Endothelial cell (in vitro differentiated cells): ENCODE measurements at places on chromosomes 1 and 21. TPM values are rescaled to one million over a fixed set of nuclear protein-coding genes. Genes with fewer than 3 reads are reported as not detected.

DNA sequence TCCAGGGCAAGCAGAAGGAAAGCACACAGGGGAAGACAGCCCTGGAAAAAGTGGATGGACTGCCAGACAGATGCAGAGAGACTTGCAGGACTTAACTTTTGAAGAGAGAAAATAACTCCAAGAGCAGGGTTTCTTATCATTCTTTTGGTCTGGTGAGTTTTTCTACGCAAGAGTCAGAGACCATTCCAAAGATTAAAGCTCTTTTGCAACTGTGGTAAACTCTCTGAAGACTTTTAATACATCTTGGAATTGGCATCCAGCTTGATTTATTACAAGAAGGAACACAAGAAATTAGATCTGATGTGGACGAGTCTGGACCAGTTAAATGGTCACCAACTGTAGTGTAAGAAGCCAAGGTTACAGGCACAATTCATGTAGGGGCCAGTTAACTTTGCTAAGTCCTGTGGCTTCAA is 153.4 kb downstream of the SIPA1L2 start:
- H3K36me3 ChIP-seq, result peaks cover 36% of the 10 kb centered on the region
- no peak overlapping the region for H3K27ac ChIP-seq
- H3K4me3 ChIP-seq, result peak overlapping the region; percentile 63
- peaks cover 33% of the 10 kb centered on the region for H3K4me1 ChIP-seq

Gene FAM72D
- 3.0 TPM for total RNA-seq

DNA sequence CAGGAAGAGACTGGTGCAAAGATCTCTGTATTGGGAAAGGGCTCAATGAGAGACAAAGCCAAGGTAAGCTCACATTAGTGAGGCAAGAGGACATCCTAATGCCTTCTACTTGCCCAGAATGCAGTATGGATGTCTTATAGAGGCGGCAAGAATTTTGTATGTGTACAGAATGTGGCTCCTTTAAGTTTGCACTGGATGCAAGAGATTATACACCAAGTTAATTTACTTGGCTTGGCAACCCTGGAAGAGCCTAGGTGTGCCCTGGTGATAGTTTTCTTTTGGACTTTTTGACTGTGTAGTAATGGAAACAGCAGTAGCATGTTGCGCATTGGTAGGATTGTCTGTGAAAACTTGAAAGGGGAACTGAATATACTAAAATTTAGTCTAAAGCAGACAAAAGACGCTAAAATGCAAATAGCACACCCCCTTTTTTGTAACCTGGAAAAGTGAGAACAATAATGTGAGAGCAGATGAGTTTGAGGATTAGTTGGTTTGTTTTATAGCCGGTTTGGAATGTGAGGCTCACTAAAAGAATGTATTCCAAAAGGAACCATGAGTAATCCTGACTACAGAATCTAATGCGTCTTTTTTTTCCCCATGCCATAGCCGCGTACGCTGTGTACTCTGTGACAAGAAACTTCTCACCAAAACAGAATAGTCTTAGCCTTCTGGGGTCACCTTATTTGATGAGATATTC is 18.1 kb downstream of the KHDRBS1 start:
- H3K4me3 ChIP-seq, result peak overlapping the region; percentile 15
- DNase-seq, result no peak
- H3K27me3 ChIP-seq, result no peaks in the 10 kb centered on the region
- peaks cover 5% of the 10 kb centered on the region for H3K4me1 ChIP-seq

Gene AGMAT
- total RNA-seq, result 0.18 TPM

GRCh38 chr1:230204842-230205241 is 137.8 kb downstream of the GALNT2 start:
- H3K27me3 ChIP-seq, result no peaks in the 10 kb centered on the region
- peak overlapping the region; percentile 53 for H3K4me3 ChIP-seq

DNA sequence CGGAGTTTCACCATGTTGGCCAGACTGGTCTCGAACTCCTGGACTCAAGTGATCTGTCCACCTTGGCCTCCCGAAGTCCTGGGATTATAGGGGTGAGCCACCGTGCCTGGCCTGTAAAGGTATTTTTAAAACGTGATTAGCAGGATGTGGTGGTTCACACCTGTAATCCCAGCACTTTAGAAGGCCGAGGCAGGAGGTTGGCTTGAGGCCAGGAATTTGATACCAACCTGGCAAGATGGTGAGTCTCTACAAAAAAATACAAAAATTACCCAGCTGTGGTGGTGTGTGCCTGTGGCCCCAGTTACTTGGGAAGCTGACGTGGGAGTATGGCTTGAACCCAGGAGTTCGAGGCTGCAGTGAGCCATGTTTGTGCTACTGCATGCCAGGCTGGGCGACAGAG is 43.3 kb upstream of the SOD1 start:
- no peak overlapping the region for H3K27ac ChIP-seq
- no peaks in the 10 kb centered on the region for H3K4me1 ChIP-seq
- no peak overlapping the region for H3K4me3 ChIP-seq

- peaks cover 13% of the 10 kb centered on the region for H3K27me3 ChIP-seq
- no peaks in the 10 kb centered on the region for H3K36me3 ChIP-seq
- no peak for DNase-seq
- no peak overlapping the region for H3K4me3 ChIP-seq
Observed at GRCh38 chr1:210332719-210333398, 4.2 kb downstream of the HHAT start.

Gene TSACC
- total RNA-seq, result not detected

DNA sequence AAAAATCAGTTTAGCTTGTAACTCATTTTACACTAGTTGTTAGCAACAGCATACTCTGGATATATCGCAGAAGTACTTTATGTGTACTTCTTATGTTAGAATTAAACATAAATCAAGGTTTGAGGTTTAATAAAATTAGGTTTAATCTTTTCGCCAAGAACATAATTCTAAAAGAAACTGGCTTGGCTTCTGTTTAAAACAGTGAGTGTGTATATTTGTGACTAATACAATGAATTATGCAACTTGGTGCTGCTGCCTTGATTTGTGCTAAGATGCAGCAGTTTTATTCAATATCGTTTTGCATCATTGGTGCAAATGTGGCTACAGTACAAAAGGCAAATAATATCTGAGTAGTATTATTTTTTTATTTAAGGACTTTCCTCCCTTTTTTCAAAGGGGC is 44.8 kb downstream of the USP25 start:
- no peaks in the 10 kb centered on the region for H3K36me3 ChIP-seq
- no peak overlapping the region for H3K27ac ChIP-seq
- no peak overlapping the region for H3K4me3 ChIP-seq
- no peak for DNase-seq
- no peaks in the 10 kb centered on the region for H3K27me3 ChIP-seq
- H3K4me1 ChIP-seq, result peaks cover 25% of the 10 kb centered on the region

DNA sequence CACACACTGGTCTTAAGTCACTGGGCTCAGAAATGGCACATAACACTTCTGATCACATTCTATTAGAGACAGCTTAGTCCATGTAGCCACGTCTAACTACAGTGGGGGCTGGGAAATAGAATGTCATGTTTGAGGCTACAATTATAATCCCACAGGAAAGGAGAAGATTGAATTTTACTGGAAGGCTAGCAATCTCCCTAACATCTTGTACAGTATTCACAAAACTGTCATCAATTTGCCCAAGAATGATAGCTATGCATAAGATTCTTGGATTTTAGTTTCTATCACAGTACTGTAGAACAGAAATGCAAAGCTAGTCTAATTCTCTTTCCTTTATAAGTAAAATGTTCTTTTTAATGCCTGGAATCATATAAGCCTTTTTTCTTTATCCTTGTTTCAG is 12.7 kb upstream of the ZMYM6 start:
- H3K36me3 ChIP-seq, result no peaks in the 10 kb centered on the region
- H3K27ac ChIP-seq, result no peak overlapping the region
- H3K4me1 ChIP-seq, result no peaks in the 10 kb centered on the region
- no peaks in the 10 kb centered on the region for H3K27me3 ChIP-seq
- no peak overlapping the region for H3K4me3 ChIP-seq

GRCh38 chr1:28417926-28418637 is 48.5 kb downstream of the PHACTR4 start:
- no peak overlapping the region for H3K4me3 ChIP-seq
- peaks cover 13% of the 10 kb centered on the region for H3K4me1 ChIP-seq
- H3K27me3 ChIP-seq, result no peaks in the 10 kb centered on the region
- H3K27ac ChIP-seq, result no peak overlapping the region
- H3K36me3 ChIP-seq, result peaks cover 3% of the 10 kb centered on the region

Gene FALEC
- total RNA-seq, result 1.2 TPM

DNA sequence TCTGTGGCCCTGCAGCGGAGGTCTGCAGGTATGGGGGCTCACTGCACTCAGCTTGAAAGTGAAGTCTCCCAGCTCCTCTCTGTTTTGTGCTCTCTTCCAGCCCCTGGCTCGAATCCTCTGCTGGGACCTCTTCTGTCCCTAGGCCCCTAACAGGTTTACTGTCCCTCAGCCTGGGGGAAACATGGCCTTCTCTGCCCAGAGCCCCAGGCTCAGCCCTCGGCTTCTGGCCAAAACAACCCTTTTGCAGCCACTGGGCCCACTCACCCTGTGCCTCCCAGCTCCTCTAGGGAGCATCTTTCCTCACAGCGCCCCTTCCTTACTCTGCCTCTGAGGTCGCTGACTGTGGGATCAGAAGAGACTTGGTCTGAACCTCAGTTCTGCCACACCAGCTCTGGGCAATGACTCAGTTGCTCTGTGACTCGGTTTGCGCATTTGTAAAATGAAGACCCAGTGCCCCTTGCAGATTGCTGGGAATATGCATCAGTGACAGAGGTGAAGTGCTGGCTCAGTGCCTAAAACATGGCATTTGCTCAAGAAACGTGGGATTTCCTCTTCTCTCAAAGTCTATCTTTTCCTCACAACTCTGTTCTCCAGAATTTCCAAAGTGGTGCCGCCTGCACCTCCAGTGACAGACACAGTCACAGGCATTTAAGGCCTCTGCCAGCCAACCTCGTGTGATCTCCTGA is 26.5 kb upstream of the TENT5C start:
- H3K4me1 ChIP-seq, result peaks cover 4% of the 10 kb centered on the region
- peaks cover 6% of the 10 kb centered on the region for H3K36me3 ChIP-seq
- DNase-seq, result no peak
- H3K27me3 ChIP-seq, result peaks cover 12% of the 10 kb centered on the region

Gene PLA2G2A
- not detected for total RNA-seq

- peaks cover 9% of the 10 kb centered on the region for H3K27me3 ChIP-seq
- peaks cover 84% of the 10 kb centered on the region for H3K4me1 ChIP-seq
- H3K4me3 ChIP-seq, result peak overlapping the region; percentile 39
- peaks cover 39% of the 10 kb centered on the region for H3K36me3 ChIP-seq
Observed at GRCh38 chr1:33342041-33342723, 21.3 kb upstream of the A3GALT2 start.

Gene SPRR2G
- total RNA-seq, result not detected

DNA sequence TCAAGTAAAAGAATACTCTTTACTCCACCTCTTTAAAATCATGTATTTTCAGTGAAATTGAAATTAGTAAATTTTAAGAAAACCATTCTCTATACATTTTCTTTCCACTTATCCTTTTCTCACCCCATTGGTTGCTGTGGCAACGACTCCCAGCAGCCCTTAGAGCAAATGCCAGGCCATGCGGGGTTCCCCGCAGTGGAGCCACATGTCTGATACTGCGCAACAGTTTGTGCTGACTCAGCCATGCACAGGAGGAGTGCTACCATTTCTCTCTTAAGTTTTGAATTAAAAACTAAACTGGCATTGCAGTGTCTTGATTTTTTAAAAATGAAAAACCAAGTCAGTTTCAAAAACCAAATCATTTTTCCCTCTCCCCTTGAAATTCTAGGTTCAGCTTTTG is 214.1 kb upstream of the L1TD1 start:
- H3K27ac ChIP-seq, result no peak overlapping the region
- DNase-seq, result no peak
- H3K27me3 ChIP-seq, result no peaks in the 10 kb centered on the region
- no peaks in the 10 kb centered on the region for H3K36me3 ChIP-seq
- no peak overlapping the region for H3K4me3 ChIP-seq

- peaks cover 32% of the 10 kb centered on the region for H3K4me1 ChIP-seq
- peaks cover 12% of the 10 kb centered on the region for H3K36me3 ChIP-seq
- H3K27me3 ChIP-seq, result peaks cover 10% of the 10 kb centered on the region
- H3K4me3 ChIP-seq, result no peak overlapping the region
- peak overlapping the region; percentile 93 for H3K27ac ChIP-seq
Observed at GRCh38 chr21:41147096-41147978, 20.6 kb upstream of the BACE2 start.

- no peak overlapping the region for H3K27ac ChIP-seq
- no peak overlapping the region for H3K4me3 ChIP-seq
- DNase-seq, result no peak
- no peaks in the 10 kb centered on the region for H3K36me3 ChIP-seq
- H3K27me3 ChIP-seq, result no peaks in the 10 kb centered on the region
- H3K4me1 ChIP-seq, result no peaks in the 10 kb centered on the region
Observed at GRCh38 chr1:244628789-244629188, 24.1 kb upstream of the DESI2 start.

GRCh38 chr1:27554759-27555699 is 48.9 kb downstream of the AHDC1 start:
- no peak overlapping the region for H3K27ac ChIP-seq
- peaks cover 22% of the 10 kb centered on the region for H3K4me1 ChIP-seq
- no peak overlapping the region for H3K4me3 ChIP-seq
- peaks cover 15% of the 10 kb centered on the region for H3K36me3 ChIP-seq

Gene FAM177B
- not detected for total RNA-seq
